Head of caudate nucleus (tissue), 42 donors: ENCODE measurements at places on chromosomes 4 and X.

- no peak for DNase-seq
These were observed 11.1 kb downstream of the ITIH6 start for GRCh38 chrX:54786967-54787366.

DNA sequence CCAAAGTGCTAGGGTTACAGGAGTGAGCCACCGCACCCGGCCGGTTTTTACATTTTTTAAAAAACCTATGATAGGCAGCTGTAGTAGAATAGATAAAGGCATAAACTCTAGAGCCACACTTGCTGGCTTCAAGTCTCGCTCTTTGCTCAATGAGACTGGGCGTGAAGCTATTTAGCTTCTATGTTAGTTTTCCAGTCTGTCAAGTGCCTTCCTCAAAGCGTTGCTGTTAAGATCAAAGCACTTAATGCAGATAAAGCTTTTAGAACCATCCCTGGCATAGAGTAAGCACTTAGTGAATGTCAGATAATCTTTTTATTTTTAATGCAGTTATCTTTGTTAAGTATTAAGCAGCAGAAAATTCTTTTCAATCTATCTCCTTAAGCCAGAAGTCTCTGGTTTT, 42.0 kb upstream of the BMPR1B start:
- DNase-seq = no peak

DNA sequence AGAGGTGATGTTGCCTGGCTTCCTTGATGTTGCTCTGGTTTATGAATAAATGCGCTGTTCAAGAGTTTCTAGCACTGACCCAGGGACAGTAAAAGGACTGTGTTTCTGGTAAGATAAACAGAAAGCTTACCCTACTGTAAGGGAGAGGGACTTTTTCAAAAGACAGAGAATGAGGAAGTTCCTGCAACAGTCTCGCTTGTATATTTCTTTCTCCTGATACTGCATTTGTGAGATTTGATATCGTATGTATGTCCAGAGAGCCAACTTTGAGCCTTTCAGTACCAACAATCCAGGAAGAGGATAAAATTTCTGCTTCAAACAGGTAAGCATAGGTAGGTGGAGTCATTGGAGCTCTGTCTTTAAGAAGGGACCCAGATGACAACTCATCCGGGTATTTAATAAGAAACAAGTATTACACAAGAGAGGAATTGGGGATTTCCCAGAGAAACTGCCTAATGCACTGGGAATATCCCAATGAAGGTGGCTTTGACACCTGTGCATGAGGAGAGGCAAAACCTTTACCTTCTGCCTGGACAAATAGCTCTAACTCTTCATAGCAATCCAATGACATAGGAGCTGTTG, 773 bp downstream of the DAPP1 start:
- DNase-seq = no peak

DNA sequence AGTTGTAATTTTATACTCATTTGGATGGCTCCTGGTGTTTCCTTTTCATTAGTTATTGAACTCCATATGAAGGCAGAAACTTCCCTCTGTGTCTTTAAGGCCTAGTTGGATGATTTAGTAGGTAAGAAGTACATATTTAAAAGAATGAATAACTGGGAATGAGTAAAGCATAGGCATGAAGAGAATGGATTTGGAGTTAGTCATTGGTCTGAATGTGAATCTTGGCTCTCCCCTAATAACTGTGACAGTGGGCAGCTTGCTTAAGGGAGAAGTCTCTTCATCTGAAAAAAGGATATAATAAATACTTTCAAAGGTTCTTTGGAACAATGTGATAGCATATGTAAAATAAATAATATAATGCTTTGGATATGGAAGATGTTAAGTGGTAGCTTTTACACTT, 13.2 kb downstream of the SNX25 start:
- DNase-seq = no peak

- DNase-seq = no peak
These were observed 498.9 kb downstream of the INPP4B start for GRCh38 chr4:142347241-142347640.

DNA sequence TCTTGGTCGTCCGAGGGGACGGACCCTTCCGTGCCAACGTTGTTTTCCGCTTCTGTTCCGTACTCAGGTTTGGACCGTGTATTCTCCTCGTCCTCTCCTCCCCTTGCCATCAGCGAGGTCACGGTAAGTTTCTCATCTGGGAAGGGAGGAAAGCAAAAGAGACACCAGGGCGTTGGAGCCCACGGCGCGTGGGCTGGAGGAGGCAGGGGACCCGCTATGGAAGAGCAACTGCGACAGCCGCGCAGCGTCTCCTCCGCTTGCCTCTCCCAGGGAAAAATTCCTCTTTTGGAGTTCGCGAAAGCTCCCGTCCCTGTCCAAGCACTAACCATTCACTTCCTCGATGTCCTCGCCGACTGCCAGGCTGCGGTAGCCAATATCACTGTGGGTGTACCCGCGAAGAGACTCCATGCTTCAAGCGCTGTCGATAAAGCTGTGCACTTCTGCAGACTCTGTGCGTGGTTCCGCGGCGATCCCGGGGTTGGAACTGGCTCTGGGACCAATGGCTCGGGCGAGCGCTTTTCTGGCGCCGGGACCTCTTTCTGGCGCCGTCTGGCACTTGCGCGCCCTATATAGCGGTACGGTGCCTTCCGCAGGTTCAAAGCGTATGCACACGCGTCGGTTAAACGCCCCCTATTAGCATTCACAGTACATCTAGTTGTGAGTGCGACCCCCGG, at the start of gene ESX1:
Gene ESX1 (minus strand): TSS at position 492 of the 674 bp plus-strand sequence. CDS start 84 bp downstream, at position 408.
- no peak for DNase-seq

DNA sequence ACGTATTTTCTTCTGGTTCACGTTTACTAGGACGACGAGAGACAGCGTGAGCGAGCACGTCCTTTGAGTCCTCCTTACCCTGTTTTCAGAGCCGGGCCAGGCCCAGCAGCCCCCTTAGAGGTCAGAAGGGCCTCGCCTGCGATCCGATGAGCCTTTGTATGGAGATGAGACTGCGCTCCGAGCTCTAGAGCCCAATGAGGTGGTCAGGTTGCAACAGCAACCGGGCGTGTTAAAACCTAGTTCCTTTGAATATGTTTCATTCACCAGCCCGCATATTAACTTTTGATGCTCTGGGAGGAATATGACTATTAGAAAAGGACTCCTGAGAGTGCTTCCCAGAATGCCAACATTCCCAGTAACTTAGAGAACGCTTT, 55.6 kb upstream of the TADA2B start:
- no peak for DNase-seq
